ENCODE measurements at places on chromosomes 16 and 17. TPM values are rescaled to one million over a fixed set of nuclear protein-coding genes. Genes with fewer than 3 reads are reported as not detected.
A peak's percentile ranks its signal among the peaks of the same experiment; 100 is the strongest.

DNA sequence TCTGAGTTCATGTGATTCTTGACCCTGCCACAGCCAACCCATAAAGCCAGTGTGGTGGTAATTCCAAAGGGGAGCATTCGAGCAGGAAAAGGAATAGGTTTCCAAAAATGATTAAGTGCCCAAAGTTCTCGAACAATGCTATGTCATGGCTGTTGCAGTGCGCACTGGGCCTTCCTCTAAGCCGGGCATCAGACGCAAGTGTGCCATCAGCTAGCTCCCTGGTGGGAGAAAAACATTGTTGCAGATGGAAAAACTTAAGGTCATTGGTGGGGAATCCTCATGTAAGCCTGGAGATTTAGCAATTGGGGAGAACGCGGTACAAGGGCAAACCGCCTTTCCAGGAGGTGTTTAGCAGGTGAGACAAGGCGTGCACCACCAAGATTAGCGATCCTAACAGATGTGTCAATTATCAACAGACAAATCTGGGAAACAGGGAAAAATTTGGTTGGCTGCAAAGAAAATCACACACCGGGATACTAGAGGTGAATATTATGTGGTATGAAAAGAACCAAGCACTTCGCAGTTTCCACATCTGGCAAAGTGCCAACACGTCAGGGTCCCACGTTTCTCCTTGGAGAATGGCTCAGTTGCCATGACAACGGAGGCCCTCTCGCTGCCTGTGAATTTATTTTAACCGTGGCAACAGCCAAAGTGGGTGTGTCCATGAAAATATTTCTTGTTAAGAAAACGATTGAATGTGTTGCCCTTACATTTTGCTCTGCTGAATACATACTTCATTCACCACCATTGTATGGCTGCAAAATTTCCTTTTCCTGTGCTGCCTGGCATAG is 118.5 kb upstream of the CACNG5 start:
- H3K27me3 ChIP-seq = peaks cover 10% of the 10 kb centered on the region
- no peak overlapping the region for H3K27ac ChIP-seq
- H3K4me3 ChIP-seq = no peak overlapping the region
- DNase-seq = no peak
- H3K4me1 ChIP-seq = no peaks in the 10 kb centered on the region

The HSF4 gene
- total RNA-seq = 5.9 TPM

DNA sequence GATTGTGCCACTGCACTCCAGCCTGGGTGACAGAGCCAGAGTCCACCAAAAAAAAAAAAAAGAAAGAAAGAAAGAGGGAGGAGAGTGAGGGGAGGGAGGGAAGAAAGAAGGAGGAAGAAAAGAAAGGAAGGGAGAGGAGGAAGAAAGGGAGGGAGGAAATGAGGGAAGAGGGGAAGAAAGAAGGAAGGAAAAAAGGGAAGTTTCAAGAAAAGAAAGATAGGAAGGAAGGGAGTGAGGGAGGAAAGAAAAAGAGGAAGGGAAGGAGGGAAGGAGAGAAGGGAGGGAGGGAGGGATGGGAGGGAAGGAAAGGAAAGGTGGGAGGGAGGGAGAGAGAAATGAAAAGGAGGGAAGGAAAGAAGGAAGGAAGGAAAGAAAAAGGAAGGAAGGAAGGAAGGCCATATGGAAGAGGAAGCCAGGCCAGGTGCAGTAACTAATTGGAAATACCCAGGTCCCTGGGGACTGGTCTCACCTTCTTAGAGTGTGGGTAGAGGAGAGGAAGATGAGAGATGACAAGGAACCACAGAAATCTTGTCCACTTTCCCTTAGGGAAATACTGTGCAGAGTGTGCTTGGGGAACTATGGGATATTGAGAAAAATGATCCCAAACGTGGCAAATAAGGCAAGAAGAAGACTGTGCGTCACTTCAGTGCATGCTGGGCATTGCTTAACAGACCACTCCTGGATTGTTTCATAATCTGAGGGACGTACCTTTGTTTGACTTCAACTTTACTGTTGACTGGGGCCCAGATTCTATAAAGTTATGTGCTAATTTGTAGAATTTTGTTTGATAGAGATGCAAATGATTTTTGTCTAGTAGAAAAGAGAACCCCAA is 15.1 kb upstream of the CSNK2A2 start:
- DNase-seq = no peak
- H3K36me3 ChIP-seq = no peaks in the 10 kb centered on the region
- no peak overlapping the region for H3K4me3 ChIP-seq
- peaks cover 34% of the 10 kb centered on the region for H3K4me1 ChIP-seq
- peaks cover 2% of the 10 kb centered on the region for H3K27me3 ChIP-seq
- H3K27ac ChIP-seq = no peak overlapping the region

DNA sequence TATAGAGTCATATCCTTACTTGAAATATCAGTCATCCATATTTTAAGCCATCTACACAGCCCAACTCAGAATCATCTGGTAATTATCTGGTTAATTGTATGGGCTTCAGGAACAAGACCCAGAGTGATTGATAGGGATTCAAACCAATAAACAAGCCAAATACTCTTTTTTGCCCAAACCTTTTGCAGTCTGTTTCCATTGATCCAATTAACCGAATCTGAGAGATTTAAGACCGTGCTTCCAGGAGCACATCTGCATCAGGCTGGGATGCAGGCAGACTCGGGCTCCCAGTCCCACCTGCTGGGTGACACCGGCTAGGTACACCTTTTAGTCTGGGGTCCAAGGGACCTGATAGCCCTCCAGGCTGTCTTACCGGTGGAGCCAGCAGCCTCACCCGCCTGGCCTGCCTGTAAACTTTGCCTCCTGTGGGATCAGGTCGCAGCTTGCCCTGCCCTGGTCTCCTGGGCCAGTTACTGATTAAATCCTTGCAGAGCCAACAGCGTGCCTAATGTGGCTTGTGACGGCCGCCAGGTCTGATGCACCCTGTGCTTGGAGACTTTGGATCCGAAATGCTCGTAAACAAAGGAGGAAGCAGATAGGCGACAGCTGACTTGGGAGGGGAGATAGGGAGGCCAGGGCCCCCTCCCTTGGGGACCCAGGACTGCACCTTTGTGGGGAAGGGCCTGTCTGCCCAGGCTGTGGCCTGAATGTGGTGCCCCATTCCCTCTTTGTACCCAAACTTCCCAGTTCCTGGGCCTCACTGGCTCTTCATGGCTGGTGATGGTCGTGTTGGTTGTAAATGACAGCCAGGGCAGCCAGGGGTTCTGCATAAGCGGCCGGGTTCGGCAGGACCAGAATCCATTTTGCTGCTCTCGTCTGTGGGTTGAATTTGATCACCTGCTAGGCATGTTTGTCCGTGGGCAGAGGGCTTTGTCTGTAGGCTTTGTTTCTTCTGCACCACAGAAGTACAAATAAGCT is 3.8 kb downstream of the CMIP start:
- H3K4me3 ChIP-seq = peak overlapping the region; percentile 29
- H3K27ac ChIP-seq = peak overlapping the region; percentile 35
- DNase-seq = no peak
- H3K27me3 ChIP-seq = no peaks in the 10 kb centered on the region

DNA sequence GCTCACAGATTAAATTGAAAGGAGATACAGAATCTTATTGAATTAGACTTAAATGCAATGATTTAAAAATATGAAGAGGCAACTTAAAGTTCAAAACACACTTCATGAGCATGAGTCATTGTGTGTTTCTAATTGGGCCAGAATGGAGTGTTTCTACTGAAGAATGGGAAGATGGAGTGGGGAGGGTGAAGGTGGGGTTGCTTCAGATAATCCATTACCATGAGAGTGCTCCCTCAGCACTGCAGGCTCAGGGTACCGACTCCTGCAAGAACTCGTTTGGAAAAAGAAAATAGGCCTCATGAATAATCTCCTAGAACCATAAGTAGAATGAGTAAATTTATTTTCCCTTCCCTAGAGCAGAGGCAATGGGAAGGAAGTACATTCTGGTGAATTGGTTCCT is 372.8 kb downstream of the TOX3 start:
- no peak overlapping the region for H3K4me3 ChIP-seq
- no peak for DNase-seq
- no peaks in the 10 kb centered on the region for H3K27me3 ChIP-seq
- H3K27ac ChIP-seq = no peak overlapping the region
- H3K36me3 ChIP-seq = no peaks in the 10 kb centered on the region
- H3K4me1 ChIP-seq = no peaks in the 10 kb centered on the region

DNA sequence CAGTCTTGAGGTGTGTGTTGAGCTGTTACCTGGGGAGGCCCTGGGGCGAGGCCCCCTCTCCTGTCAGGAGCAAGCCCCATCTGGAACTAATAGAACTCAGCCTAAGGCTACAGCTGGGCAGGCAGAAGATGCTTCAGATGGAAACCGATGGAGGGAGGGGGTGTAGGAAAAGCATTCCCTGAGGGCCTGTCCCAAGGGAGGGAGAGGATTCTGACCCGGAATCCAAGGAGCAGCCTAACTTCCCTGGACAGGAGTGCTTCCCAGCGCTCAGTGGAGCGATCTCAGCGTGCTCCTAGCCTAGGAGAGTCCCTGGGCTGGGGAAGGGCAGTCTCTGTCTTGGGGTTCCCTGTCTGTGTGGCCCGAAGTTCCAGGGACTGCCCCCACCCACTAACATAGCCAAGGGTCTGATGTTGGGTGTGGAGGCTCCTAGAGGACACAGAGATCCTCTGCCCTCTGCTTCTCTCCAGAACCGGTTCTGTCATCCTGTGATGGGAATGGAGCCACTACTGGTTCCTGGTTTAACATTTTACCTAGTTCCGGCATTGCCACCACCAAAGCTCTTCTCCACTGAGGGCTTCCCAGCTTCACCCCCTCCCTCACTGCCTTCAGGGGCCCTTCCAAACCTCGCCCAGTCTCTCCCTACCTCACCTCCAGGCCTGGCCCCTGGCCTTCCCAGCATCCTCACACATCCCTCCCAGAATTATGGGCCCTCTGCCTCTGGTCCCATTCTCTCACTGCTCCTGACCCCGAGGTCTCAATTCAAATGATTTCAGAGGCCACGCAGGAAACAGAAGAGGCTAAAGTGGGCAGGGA is 58.7 kb downstream of the RTN4RL1 start:
- no peak overlapping the region for H3K27ac ChIP-seq
- H3K36me3 ChIP-seq = no peaks in the 10 kb centered on the region
- H3K27me3 ChIP-seq = peaks cover 28% of the 10 kb centered on the region
- no peaks in the 10 kb centered on the region for H3K4me1 ChIP-seq

The NMRAL1 gene
- 42.4 TPM for total RNA-seq

The MAF gene
- total RNA-seq = 0.18 TPM

The SDR42E1 gene
- total RNA-seq = 7.4 TPM

The HS3ST3A1 gene
- total RNA-seq = not detected

GRCh38 chr16:22138482-22138881 is 23.8 kb upstream of the SDR42E2 start:
- H3K36me3 ChIP-seq = no peaks in the 10 kb centered on the region

The PLEKHG4 gene
- 7.8 TPM for total RNA-seq

GRCh38 chr17:1413281-1413791 is 13.3 kb upstream of the YWHAE start:
- no peak for DNase-seq
- H3K27me3 ChIP-seq = no peaks in the 10 kb centered on the region
- H3K4me1 ChIP-seq = no peaks in the 10 kb centered on the region
- H3K36me3 ChIP-seq = peaks cover 2% of the 10 kb centered on the region

The WNT3 gene
- 1.0 TPM for total RNA-seq

- H3K36me3 ChIP-seq = no peaks in the 10 kb centered on the region
- no peaks in the 10 kb centered on the region for H3K4me1 ChIP-seq
- DNase-seq = no peak
Measured at GRCh38 chr17:31907342-31907962, 5.9 kb upstream of the UTP6 start.

The CFAP97D1 gene
- not detected for total RNA-seq

Measured in activated B cell treated with CpG ODN at 0.5 μM for 24 hours (primary cell).